Activated naive CD4-positive, alpha-beta T cell treated with anti-CD3 and anti-CD28 coated beads, Interleukin-2, amount 10 ng/mL, durations not matched to agents 7 days and 5 days (primary cell): ENCODE measurements at places on chromosomes 2 and 18.

- peaks cover 22% of the 10 kb centered on the region for H3K4me1 ChIP-seq
- DNase-seq, result peak; percentile 23
- H3K27me3 ChIP-seq, result peaks cover 4% of the 10 kb centered on the region
- H3K27ac ChIP-seq, result peak overlapping the region; percentile 7
- no peaks in the 10 kb centered on the region for H3K36me3 ChIP-seq
Observed at GRCh38 chr2:238107525-238108422, 7.6 kb downstream of the ESPNL start.

GRCh38 chr2:222710736-222711135 is 39.3 kb downstream of the MOGAT1 start:
- peaks cover 15% of the 10 kb centered on the region for H3K4me1 ChIP-seq
- no peak overlapping the region for H3K4me3 ChIP-seq
- H3K36me3 ChIP-seq, result no peaks in the 10 kb centered on the region
- DNase-seq, result no peak
- H3K27ac ChIP-seq, result no peak overlapping the region

DNA sequence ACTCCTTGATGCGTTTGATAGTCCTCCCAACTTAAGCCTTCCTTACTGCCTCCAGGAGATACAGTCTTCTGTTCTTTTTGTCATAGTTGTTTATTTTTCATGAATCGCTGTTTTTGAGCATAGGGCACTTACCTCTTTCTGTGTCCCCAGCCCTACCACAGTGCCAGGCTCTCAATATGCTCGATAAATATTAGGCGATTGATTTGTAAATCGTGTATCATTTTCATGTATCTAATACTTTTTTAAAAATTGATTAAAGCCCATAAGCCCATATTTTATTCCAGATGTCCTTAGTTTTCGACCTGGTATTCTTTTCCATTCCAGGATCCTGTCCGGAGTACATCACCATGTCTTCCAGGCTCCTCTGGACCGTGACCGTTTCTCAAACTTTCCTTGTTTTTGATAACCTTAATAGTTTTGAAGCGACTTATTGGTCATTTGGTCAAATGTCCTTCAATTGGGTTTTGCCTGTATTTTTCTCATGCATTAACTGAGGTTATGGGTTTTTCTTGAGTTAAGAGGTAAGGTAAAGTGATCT is 444 bp upstream of the MMADHC start:
- H3K4me3 ChIP-seq, result peak overlapping the region; percentile 94

- peak overlapping the region; percentile 68 for H3K27ac ChIP-seq
- H3K4me3 ChIP-seq, result no peak overlapping the region
Observed at GRCh38 chr2:3242747-3243369, 134.8 kb downstream of the EIPR1 start.

GRCh38 chr2:160368988-160369930 is 124.3 kb downstream of the RBMS1 start:
- no peak overlapping the region for H3K4me3 ChIP-seq
- no peak for DNase-seq

DNA sequence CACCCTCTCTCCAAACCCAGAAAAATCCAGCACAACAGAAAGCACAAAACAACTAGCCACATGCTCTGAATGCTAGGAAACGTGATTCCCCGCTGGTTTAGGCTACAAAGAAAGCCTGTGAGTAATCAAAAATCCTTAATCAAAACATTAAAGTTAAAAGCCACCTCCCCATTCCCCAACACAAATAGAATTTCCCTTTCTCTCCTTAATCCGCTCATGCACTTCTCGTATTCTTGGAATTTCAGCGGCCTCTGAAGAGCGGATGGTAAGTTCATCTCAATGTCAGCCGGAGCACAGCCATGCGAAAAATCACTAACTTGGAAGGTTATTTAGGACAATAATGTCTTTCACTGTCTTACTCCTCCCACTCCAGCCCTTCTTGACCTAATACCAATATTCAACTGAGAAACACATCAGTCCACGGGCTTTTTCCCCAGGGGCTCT is 126.7 kb downstream of the OSBPL1A start:
- no peak overlapping the region for H3K27ac ChIP-seq
- no peaks in the 10 kb centered on the region for H3K36me3 ChIP-seq
- peaks cover 3% of the 10 kb centered on the region for H3K4me1 ChIP-seq
- DNase-seq, result no peak

GRCh38 chr2:190578158-190579057 is 43.9 kb upstream of the NEMP2 start:
- peaks cover 30% of the 10 kb centered on the region for H3K4me1 ChIP-seq
- H3K4me3 ChIP-seq, result no peak overlapping the region
- no peaks in the 10 kb centered on the region for H3K27me3 ChIP-seq
- H3K27ac ChIP-seq, result peak overlapping the region; percentile 0

DNA sequence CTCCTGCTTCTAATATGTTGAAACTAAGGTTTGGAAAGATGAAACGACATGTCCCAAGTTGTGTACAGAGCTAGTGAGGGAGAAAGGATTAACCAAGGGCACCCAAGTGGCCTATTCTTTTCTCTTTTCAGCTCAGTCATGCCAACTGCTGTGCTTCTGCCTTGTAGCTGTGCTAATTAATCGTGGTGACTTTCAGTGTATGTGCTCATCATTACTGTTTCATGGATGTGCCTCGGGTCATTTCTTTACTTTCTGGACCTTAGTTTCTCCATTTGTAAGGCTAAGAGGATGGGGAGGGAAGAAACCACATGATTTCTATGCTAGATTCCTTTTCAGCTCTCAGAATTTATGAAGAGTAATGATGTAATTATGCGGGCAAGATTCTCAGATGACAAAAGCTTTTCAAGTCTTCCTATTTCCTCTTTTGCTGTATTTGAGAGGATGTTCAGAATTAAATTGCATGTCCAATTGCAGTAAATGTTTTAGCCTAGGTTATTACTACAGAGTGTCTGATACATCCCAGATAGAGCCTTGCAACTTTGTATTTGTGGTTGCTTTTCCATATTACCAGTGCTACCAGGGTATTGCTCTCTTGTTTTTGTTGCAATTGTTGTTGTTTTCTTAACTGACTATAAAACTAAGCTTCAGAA is 621.2 kb downstream of the CNTNAP5 start:
- H3K27me3 ChIP-seq, result no peaks in the 10 kb centered on the region
- no peaks in the 10 kb centered on the region for H3K4me1 ChIP-seq
- no peak for DNase-seq
- no peak overlapping the region for H3K27ac ChIP-seq

- no peak for DNase-seq
- no peak overlapping the region for H3K4me3 ChIP-seq
- no peak overlapping the region for H3K27ac ChIP-seq
- H3K27me3 ChIP-seq, result peaks cover 12% of the 10 kb centered on the region
Observed at GRCh38 chr2:173159791-173160463, 84.3 kb downstream of the MAP3K20 start.

GRCh38 chr2:36569267-36569856 is 28.6 kb downstream of the FEZ2 start:
- no peak overlapping the region for H3K27ac ChIP-seq
- H3K27me3 ChIP-seq, result no peaks in the 10 kb centered on the region
- peaks cover 28% of the 10 kb centered on the region for H3K36me3 ChIP-seq
- no peak overlapping the region for H3K4me3 ChIP-seq
- DNase-seq, result no peak

DNA sequence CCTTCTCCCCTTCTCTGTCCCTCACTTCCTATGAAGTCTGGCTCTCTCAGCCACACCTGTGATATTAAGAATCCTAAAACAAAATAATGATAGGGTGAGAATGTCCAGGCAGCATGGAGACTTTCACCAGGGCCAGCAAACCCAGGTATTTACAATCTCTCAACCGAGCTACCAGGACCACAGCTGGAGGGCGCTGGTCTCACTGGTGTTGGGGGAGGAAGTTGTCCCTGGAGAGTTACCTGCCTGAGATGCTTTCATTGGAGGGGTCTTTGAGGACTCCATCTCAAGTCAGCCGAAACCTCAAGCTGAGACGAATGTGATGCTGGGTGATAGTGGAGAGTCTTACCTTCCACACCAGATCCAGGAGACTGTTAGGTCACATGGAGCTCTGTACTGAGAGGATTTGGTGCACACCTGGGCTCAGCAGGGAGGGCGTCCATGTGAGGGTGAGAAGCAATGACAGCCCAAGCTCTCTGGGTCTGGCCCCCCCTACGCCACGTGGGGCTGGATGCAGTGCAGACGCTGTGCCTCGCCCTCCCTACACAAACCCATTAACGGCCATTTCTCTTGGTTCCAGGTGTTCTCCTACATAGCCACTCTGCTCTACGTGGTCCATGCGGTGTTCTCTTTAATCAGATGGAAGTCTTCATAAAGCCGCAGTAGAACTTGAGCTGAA is 27.4 kb downstream of the MAL start:
- H3K4me1 ChIP-seq, result peaks cover 84% of the 10 kb centered on the region
- peaks cover 3% of the 10 kb centered on the region for H3K27me3 ChIP-seq
- peaks cover 65% of the 10 kb centered on the region for H3K36me3 ChIP-seq
- no peak overlapping the region for H3K4me3 ChIP-seq
- DNase-seq, result peak; percentile 24
- peak overlapping the region; percentile 42 for H3K27ac ChIP-seq

- no peak overlapping the region for H3K4me3 ChIP-seq
- peaks cover 6% of the 10 kb centered on the region for H3K4me1 ChIP-seq
- DNase-seq, result no peak
- H3K27ac ChIP-seq, result no peak overlapping the region
- no peaks in the 10 kb centered on the region for H3K36me3 ChIP-seq
Observed at GRCh38 chr2:219107758-219108157, 47.0 kb upstream of the IHH start.
